NCI-H1694 treated with DMSO at 0.1 percent for 48 hours (cell line): ENCODE measurements at places on chromosomes 2 and 18.

- no peak for DNase-seq
Observed at GRCh38 chr18:33034945-33035344, 262.1 kb upstream of the KLHL14 start.

- peak; percentile 68 for DNase-seq
Observed at GRCh38 chr2:219689676-219690628, 62.5 kb downstream of the SLC4A3 start.

GRCh38 chr2:28347596-28347995 is 45.1 kb upstream of the FOSL2 start:
- DNase-seq, result no peak

- no peak for DNase-seq
Observed at GRCh38 chr2:105635564-105635963, 109.1 kb upstream of the NCK2 start.

- DNase-seq, result no peak
Observed at GRCh38 chr2:85631316-85631715, 15.3 kb downstream of the USP39 start.

DNA sequence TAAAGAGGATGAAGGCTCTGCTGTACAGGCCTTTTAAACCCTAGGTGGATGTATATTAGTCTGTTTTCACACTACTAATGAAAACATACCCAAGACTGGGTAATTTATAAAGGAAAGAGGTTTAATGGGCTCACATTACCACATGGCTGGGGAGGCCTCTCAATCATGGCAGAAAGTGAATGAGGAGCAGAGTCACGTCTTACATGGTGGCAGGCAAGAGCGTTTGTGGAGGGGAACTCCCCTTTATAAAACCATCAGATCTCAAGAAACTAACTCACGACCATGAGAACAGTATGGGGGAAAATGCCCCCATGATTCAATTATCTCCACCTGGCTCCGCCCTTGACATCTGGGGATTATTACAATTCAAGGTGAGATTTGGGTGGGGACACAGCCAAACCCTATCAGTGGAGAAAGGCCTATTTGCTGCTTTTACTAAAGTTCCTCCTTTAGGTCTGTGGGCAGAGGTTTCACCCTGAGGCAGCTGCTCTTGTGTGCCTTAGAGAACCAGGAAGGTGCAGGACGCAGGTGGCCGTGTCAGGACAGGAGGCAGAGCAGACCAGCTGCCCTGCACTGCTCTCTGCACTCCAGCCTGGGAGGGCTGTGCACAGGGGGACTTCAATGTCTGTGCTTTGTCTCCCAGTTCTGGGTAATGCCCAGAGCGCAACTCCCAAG is 178.8 kb upstream of the HDAC4 start:
- no peak for DNase-seq

DNA sequence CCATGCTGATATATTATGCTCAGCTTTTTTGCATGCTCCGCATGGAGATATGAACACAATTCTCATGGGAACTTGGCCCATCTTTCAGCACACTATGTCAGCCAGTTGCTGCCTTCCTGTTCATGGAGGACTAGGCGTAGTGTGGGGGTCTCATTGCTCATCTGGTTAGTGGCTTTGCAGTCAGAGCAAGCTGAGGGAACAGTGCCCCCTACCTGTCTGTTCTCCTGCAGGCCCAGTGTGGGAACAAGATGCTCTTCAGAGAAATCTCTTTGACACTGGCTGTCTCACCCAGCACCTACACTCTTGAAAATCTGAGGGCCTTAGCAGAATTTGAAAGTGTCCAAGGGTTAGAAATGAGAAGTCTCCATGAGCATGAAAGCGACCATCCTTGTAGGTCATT is 47.1 kb downstream of the SPTBN1 start:
- DNase-seq, result peak; percentile 52

- DNase-seq, result no peak
Observed at GRCh38 chr2:148391324-148391723, 253.2 kb upstream of the EPC2 start.

- DNase-seq, result no peak
Observed at GRCh38 chr2:55861733-55862132, 61.8 kb downstream of the EFEMP1 start.

DNA sequence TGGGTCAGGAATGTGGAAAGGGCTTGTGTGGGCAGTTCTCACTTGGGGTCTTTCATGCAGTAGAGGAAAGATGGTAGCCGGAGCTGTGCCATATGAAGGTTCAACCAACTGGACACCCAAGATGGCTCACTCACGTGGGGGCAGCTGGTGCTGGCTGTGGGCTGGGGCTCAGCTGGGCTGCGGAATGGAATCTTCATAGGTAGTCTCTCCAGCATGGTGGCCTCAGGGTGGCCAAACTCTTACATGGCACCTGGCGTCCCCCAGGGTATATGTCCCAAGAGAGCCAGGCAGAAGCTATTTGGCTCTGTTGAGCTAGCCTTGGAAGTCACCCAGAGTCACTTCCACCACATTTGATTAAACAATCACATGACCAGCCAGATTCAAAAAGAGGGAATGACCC is 163.1 kb upstream of the KLHL29 start:
- no peak for DNase-seq

GRCh38 chr2:17934721-17935120 is 56.3 kb downstream of the KCNS3 start:
- no peak for DNase-seq

DNA sequence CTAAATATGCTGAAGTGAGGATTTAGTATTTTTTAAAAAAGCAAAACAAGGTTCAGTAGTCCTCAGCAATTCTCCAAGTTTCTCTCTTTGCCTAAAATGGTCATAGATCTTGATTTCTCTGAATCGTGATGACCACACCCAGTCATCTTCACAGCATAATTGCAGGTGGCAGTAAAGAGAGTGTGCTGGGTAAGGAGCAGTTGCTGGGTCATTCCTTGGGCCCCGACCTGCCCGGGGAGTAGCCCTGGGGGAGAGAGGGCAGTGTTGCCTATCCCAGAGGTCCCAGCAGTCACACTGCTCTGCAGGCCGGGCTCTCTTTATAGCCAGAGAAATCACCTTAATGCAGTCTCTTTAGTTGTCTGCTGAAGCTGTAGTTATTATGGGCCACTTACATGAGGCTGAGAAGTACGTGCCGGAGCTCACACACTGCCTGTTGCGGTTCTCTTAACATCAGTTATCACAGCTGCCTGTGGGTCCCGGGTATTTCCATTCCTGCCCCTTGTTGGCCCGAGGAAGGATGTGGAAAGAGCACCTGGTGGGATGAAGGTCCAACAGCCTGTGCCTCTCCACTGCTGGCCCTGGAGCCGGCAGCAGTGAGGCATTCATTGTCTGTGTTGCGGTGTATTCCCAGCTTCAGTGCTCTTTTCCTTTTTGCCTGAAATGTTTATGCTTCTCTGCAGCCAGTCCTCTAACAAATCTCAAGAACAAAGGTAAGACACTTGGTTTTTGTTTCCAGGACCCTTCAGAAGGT is 230.1 kb downstream of the ALPK2 start:
- no peak for DNase-seq

DNA sequence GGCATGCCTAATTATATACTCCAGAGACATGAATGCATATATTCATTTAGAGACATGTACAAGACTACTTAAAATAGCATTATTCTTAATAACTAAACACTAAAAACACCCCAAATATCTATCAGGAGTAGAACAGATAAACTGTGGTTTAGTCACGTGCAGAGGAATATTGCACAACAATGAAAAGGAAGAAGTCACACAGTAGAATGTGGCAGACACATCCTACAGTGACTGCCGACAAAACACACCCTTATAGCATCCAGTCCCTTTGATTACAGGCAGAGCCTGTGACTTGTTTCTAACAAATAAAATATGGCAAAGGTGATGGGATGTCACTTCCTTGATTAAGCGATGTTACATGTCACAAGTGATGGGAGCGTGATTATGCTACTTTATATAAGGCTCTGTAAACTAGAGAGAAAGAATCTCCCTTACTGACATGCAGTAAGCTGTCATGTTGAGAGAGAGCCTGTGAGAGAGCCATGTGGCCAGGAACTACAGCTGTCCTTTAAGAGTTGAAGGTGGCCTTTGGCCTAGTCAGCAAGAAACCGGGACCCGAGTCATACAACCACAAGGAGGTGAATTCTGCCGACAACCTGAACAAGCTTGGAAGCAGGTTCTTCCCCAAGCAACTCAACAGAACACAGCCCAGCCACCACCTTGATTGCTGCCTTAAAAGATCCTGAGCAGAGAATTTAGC is 39.1 kb upstream of the LGALSL start:
- no peak for DNase-seq

- no peak for DNase-seq
Observed at GRCh38 chr18:8821083-8821465, 115.7 kb downstream of the MTCL1 start.

GRCh38 chr2:147559070-147559725 is 285.6 kb upstream of the ACVR2A start:
- DNase-seq, result no peak

GRCh38 chr18:36578871-36579710 is 249.7 kb downstream of the TPGS2 start:
- no peak for DNase-seq

DNA sequence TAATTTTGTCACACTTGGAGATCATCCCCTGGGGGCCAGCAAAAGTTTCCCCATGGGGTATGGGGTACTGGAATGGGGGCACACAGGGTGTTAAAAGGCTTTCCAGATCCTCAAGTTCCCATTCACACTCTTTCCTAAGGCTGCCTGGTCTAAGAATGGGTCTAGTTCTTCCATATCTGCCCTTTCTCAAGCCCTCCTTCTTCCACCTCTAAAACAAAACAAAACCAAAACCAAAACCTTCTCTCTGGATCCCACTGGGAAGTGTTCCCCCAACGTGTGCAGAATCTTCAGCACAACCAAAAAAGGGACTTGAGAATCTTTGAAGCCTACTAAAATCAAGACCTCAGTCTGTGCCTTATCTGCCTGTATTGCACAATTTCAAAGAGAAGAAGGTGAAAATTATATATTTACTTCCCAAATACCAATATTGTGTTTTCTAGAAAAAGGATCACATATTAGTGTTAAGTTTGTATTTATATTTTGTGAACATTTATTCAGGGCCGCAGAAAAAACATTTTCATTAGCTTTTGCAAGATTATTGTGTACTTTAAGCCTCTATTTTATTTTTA is 207.2 kb upstream of the TCF4 start:
- DNase-seq, result no peak

DNA sequence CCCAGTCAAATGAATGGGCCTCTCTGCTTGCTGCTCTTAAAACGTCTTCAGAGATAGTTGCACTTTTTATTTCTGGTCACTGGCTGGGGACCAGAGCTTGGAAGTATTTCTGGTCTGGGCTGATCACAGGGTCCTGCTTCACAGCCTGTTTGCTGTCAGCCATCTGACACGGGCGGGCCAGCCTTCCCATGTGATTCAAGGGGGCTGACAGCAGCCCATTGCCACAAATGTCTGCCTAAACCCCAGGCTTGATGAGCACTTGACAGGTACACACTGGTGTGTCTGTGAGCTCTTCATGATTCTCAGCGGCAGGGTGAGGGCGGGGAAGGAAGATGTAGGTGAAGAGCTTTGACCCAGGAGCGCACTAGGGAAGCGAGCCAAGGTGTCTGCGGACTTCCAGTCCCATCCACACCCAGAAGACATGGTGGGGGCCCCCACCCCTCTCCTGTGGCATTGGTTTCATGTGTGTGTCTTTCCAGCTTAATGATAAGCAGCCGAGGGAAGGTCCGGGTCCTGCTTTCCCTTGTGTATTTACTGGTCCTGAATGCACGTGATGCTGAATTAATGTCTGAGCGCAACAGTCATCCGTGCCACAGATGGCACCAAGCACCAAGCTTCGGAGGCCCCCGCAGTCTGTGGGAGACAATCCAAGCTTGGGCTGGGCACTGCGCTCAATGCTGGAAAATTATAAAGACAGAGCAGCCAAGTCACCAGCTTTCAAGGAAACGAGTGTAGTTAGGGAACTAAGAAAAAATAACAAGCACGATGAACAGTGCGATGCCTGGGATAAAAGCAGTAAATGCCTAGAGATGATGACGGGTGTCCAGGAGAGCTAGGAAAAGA is 73.3 kb downstream of the SH3BP4 start:
- peak; percentile 52 for DNase-seq

GRCh38 chr18:24862201-24862816 is 401.9 kb downstream of the HRH4 start:
- DNase-seq, result no peak

DNA sequence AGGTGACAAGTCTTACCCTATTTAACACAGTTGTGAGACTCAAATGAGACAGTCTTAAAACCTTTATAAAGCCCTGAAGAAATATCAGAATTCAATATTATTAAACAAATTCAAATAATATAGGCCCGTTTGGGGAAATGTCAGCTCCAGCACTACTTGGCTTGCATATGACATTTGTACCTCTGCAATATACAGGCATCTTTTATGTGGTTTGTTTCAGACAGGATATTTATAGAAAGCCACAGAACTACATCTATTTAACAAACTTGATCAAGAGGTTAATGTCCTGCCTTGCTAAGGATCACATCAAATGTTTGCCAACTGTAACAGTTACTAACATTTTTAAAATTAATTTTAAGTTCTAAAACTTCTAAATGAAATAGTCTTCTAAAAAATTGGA is 3.2 kb upstream of the MREG start:
- no peak for DNase-seq

DNA sequence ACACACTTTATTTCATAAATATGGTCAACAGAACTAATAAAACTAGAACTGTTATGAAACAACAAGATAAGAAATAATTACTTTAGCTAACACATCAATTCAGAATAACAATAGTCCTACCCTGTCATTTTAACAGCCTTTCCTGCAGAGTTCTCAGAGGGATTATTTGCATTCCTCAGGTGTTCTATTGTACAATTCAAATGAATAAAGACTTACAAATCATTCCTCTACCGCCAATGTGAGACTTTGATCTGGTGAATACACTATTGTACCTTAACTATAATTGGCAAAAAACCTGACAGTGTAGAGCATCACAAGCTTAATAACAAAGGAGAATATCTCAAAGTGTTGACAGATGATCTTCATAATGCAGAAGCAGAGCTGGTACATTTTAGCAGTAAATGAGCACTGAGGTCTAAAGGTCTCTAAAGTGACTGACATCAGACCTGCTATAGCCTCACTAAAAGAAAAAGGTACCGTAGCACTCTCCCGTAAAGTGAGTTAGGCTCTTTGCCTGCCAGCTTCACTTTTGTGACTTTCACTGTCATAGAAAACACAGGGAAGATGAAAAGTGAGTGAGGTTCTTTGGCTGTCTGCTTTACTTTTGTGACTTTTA is 118.8 kb upstream of the SP3 start:
- no peak for DNase-seq

GRCh38 chr2:191981706-191982105 is 134.8 kb upstream of the CAVIN2 start:
- DNase-seq, result no peak

GRCh38 chr2:200627110-200627770 is 41.4 kb downstream of the AOX1 start:
- DNase-seq, result no peak

DNA sequence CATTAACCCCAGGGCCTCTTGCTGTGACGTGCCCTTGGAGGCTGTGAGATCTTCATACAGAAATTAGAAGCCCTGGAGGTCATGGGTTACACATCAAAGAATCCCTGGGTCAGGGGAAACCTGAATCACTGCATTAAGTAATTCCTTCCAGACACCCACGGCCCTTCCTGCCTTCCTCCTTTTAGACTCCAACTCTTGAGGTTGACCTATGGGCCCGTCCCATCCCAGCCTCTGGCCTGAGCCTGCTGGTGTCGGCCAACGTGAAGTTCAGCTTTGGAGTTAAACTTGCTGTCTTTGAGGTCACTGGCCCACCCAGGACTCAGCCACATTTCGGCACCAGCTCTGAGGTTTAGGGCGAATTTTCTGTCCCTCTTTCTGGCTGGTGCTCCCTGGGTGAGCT is 198.3 kb downstream of the ACKR3 start:
- DNase-seq, result no peak
